ENCODE measurements at places on chromosomes 4 and X.

DNA sequence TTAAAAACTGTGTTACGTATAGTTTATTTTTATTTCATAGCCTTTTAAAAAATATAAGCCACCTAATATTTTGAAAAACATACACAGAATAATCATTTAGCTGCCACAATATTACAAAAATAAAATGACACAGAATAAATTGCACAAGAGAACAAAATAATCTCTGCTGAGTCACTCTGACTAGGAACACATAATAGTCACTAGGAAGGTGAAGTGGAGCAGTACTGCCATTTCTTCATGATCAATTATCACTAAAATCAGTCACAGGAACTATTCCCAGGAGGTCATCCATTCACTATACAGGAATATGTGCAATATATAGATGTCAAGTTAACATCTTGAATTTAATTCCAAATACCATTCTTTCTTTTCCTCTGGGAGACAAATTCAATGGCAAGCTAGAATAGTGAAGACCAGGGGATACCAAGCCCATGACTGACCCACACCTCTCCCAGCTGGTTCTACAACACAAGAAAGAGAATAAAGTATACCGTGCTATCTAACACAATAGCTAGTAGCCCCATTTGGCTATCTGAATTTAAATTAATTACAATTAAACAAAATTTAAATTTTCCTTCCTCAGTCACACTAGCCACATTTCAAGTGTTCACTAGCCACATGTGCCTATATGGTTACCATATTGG, 5.9 kb downstream of the SMIM43 start:
- no peak for DNase-seq

- DNase-seq: no peak
Measured at GRCh38 chrX:87874043-87874442, 356.4 kb downstream of the KLHL4 start.

- peak; percentile 49 for DNase-seq
Measured at GRCh38 chrX:145190801-145191389, 56.4 kb upstream of the SPANXN1 start.

DNA sequence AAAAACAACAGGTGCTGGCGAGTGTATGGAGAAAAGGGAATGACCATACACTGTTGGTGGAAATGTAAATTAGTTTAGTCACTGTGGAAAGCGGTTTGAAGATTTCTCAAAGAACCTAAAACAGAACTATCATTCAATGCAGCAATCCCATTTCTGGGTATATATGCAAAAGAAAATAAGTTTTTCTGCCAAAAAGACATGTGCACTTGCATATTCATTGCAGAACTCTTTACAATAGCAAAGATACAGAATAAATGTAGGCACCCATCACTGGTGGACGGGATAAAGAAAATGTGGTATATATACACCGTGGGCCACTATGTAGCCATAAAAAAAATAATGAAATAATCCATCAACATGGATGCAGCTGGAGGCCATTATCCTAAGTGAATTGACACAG, 105.1 kb upstream of the FSTL5 start:
- DNase-seq: no peak

DNA sequence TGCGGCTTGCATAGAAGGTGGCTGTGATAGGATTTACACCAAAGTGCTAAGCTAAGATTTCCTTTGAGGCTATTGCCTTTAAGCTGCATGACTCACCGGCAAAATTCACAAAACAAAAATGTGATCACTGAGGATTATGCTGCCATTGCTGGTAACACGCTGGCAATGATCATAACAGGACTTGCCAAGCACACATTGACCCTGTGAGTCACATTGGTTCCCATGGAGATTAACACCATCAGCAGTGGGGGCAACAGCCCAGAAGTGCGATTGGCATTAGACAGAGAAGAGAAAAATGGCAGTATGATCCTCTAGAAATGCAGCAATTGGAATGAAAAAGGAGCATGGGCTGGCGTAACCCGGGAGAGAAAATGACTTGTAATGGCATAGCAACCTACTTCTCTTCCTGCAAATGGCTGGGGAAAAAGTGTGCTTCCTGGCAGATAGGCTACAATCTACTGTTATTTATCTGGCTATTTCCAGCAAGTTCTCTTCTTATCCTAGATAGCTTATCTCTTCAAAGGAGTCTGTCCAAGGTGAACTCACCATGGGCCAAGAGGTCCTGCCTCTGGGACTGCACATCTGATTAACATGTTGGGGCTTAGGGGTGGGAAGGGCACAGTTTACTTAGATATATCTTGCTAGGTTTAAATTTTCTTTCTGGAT, 314.2 kb upstream of the IGFBP7 start:
- DNase-seq: no peak

DNA sequence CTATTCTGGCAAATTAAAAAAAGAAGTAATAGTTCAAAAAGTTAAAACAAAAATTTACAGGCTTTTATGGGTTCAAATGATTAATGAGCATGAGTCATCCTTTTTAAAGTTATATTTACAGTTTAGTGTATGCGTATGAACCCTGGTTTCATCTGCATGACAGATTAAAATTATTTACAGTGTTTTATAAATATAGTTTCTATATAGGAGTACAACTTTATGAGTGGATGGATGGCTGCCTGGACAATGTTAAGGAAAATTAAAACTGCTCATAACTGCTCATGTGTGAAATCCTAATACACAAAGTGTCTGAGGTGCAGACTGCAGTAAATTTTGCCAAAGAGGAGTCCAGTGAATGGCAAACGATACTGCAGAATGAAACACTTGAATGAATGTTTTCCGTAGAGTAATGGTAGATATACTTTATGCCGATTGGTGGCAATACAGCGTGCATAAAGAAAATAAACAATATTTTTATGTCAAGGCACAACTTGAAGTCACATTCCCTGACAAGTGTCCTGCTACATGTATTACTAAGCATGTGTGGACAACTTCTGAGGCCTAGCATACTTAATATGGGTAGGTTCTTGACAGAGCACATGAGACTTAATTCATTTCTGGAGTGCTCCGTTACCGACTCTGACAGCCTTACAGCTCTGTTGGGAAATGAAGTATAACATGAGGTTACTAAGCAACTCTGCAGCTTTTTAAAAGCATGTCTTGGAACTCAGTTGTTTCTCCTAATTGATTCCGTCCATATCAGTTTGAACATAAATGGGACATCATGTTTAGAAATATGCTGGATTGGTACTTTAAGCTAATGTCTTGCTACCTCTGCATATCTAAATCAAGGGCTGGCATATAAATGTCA, 985.6 kb upstream of the PCDH7 start:
- peak; percentile 47 for DNase-seq

- DNase-seq: peak; percentile 7
Measured at GRCh38 chrX:40644821-40645358, 2.5 kb downstream of the CXorf38 start.

GRCh38 chr4:73213916-73214653, 44.5 kb downstream of the ANKRD17 start:
- no peak for DNase-seq

DNA sequence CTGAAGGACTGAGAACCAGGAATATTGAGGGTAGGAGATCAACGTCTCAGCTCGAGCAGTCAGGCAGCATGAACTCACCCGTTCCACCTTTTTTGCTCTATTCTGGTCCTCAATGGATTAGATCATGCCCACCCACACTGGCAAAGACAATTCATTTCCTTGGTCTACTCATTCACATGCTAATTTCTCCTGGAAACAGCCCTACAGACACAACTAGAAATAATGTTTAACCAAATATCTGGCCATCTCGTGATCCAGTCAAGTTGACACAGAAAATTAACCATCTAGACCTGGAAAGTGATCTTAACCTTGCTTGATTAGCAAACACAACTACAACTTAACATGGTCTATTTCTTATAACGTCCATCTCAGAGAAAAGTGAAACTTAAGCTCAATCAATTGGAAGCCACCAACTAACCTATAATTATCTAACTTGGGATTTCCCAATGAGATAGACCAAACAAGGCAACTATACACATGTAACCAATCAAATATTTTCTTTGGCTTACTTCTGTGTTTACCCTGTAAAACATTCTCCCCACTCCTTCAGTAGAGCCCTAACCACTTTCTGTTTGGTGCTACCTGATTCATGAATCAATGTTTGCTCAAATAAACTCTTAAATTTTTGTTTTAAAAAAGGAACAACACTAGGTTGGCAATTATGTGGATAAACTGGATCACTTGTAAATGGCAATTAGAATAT, 69.7 kb upstream of the MAMLD1 start:
- DNase-seq: no peak

DNA sequence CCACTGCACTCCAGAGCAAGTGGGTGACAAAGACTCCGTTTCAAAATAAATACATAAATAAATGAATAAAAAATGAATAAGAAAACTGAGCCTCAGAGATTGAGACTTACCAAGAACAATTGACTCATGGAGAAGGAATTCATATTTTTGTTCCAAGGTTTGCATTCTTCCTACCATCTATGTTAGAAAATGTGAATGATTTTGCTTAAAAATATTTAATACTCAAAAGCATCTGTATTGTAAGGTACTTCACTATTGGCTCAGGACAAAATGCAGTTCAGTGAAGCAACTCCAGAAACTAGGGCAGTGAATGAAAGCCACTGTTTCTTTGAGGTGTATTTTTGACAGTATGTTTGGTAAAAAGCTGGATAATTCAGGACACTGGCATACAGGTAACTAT, 54.1 kb downstream of the XAGE2 start:
- DNase-seq: no peak

- DNase-seq: no peak
Measured at GRCh38 chr4:113586072-113586471, 175.5 kb downstream of the CAMK2D start.

- DNase-seq: no peak
Measured at GRCh38 chr4:176538217-176538925, 218.6 kb downstream of the SPCS3 start.

DNA sequence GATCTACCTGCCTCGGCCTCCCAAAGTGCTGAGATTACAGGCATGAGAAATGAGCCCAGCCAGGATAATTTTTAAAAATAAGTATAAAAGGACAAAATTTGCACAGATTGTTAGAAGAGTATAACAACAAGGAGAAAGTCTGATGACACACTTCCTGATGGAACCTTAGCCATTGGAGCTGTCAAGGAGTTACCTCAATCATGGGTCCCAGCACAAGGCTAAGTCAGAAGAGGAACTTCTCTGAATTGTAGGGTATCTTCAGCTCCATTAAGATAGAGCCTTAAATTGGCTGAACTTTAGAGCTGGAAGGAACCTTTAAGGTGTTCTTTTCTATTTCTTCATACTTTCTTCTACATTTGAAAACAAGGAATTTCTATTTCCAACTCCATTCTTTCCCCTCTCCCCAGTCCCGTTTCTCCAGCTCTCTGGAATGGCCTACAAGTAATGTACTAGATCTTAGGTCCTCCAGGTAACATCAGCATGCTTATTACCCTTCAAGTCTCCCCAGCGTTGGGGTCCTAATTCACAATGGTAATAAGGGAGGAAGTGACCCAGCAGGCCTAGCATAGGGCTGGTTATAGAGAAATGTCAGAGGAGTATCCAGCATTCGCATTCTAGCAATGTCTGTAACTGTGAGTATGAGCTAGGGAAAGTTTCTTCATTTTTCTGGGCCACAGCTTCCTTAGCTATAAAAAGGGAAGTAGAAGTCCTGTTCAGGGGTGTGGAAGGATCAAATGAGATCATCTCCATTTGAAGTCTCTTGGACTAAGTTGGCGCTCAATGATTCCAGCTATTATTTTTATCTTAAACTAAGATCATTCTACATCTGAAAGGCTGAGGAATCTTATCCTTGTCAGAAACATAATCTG, 18.5 kb upstream of the RBPJ start:
- DNase-seq: no peak

DNA sequence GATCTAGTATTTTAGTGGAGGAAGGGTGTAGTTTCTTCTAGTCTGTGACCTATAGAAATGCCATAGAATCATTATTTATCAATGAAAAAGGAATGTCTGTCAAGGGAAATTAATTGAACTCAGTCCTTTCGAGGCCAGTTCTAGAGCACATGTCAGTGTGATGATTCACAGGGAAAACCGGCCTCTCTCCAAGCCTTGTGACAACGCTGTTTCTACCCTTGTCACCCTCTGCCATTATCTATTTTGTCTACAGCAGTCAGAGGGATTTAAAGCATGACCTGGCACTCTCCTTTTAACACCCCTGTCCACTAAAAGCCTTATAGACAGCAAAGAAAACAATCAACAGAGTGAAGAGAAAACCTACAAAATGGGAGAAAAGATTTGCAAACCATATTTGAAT, 119.8 kb downstream of the DRD5 start:
- no peak for DNase-seq

DNA sequence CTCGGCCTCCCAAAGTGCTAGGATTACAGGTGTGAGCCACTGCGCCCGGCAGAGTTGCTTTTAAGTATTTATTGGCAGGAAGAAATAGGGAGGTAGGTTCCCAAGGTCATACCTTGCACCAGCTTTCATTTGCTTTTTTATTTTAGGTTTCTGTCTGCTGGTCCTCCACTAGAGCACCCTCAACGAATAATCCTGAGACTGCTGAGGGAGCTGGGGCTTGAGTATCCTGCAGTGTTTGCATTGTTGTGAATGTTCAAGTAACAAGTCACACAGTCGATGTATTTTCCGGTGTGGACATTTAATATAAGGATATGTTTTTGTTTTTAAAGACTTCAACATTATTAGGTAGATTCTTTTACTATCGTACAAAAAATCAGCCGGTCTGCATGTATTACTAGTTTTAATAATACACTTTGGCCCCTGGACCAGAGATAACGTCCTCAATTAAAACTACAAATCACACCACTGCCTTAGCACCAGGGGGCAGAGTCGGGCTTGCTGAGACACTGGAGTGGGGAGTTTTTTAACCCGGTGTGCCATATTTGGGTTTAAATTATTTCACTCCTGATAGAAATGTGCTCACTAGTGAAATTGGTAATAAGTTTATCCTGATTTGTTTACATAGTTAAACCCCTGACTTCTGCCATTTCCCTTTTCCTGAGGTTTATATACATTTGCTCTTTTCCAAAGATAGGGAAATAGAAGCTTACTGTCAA, 11.6 kb downstream of the SMIM20 start:
- DNase-seq: peak; percentile 78

GRCh38 chr4:57405359-57405758, 295.2 kb upstream of the IGFBP7 start:
- DNase-seq: peak; percentile 67

- no peak for DNase-seq
Measured at GRCh38 chr4:156732634-156733033, 239.0 kb downstream of the PDGFC start.

DNA sequence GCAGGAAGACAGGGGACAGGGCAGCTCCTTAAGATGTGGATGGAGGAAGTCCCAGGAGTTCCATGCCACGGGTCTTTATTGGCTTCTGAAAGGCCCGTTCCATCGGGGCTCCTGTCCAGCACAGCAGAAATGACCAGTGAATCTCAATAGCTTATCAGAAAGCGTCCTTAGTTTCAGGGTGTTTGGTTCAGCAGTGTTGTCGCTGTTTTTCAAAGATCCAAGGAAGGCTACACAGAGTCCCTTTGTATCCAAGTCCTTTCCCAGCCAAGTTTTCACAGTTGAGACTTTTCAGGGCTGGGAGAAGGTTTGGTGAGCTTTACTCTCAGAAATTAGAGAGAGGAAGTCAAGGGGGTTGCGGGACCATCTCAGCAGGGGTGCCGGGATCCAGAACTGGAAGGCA, 5.0 kb upstream of the ZCCHC4 start:
- no peak for DNase-seq

All from eye (tissue), 1 donor.